Neuronal stem cell (in vitro differentiated cells): ENCODE measurements at places on chromosomes 3 and 15.

- no peak for DNase-seq
Observed at GRCh38 chr3:188034989-188035388, 119.0 kb upstream of the LPP start.

DNA sequence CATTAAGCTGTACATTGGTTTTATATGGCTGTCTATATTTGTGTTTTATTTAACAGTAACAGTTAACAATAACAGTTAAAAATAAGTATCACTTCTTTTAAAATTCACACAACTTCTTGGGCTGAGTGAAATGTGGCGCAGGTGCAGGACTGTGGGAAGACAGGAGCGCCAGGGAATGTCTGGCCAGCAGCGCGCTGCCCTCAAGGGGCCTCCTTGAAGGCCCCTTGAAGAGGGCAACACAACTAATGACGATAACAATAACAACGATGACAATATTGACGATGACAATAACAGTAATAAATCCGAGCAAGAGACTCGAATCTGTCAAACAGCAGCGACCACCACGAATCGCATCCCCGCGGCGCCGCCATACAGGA, 411 bp upstream of the PPP2R3A start:
- no peak for DNase-seq

DNA sequence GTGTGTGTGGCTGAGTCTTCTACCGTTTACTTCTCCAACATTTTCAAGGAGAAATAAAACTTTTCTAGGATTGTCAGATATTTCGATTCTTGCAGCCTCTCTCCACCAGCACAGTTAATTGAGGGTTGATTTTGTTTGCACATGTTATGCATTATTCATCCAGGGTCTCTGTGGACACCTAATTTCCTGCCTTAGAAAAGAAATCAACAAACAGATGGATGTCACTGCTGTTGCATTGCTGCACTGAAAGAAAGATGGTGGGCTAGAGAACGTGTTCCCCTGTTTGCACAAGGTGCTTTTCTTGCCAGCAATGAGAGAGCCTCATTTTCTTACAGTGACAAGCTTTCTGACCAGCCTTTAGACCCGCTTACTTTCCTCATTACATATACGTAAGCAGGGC, 150.0 kb downstream of the CLSTN2 start:
- no peak for DNase-seq

- no peak for DNase-seq
Observed at GRCh38 chr3:42739401-42740158, 33.5 kb downstream of the CCDC13 start.

- DNase-seq, result no peak
Observed at GRCh38 chr3:77460326-77460725, 420.4 kb downstream of the ROBO2 start.

DNA sequence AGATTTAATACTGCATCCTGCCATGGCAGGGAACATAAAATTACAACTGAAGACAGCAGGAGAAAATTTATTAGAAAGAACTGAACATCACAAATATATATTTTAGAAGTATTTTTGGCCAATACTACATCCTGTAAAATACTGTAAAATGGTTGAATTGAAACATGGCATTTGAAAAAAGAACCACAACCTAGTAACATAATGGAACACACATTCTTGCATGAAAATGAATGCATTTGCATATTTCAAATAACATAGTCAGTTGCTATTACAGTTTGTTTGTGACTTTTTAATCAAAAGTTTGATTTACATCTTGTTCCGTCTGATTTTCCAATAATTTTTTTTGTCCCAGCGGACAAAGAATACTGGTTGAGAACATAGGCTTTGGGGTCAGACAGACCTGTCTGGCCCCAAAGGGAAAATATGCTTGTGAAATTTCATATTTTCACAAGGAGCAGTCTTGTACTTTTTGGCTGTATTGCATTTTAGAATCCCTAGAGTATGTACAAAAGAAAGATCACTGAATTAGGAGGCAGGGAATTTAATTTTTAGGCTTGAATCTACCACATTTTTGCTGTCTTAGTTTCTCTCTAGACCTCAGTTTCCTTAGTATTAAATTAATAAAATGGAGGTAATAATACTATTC, 268.8 kb downstream of the ADAMTSL3 start:
- no peak for DNase-seq

GRCh38 chr15:36903922-36904556, 196.3 kb downstream of the MEIS2 start:
- no peak for DNase-seq

DNA sequence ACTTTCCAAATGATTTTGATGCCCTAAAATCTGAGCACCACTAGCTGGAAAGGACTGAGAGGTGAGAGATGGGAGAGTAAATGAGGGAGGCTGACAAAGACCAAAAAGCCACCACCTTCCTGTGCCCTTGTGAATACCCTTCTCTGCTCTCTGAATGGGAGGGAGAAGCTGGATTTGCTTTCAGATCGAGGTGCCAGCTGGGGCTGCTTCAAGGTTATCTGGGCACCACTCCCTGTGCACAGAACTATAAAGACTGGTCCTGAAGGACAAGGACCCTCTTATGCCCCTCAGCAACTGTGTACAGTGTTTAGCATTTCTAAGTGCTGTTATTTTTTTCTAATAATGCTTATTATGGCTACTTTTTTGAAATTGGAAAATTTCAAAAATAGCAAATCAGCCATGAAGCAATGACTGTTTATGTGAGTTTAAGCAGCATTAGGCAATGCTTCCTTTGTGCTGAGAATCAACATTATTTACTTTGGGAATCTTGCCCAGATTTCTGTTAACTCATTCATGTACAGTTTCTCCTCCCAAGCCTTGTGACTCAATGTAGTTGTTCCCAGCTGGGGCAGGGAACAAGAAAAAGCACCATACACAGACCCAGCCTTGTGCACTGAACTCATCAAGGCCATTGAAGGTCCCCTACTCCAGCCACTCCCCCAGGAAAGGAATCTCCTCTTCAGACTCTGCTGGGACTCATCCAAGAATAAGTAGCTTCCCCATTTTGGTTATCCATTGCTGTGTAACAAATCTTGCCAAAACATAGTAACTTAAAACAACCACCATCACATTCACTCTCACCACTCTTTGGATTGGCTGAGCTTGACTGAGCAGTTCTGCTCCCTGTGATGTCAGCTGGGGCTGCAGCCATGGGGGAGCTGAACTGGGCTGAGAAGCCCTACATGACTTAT, 37.3 kb upstream of the CDV3 start:
- DNase-seq, result no peak

DNA sequence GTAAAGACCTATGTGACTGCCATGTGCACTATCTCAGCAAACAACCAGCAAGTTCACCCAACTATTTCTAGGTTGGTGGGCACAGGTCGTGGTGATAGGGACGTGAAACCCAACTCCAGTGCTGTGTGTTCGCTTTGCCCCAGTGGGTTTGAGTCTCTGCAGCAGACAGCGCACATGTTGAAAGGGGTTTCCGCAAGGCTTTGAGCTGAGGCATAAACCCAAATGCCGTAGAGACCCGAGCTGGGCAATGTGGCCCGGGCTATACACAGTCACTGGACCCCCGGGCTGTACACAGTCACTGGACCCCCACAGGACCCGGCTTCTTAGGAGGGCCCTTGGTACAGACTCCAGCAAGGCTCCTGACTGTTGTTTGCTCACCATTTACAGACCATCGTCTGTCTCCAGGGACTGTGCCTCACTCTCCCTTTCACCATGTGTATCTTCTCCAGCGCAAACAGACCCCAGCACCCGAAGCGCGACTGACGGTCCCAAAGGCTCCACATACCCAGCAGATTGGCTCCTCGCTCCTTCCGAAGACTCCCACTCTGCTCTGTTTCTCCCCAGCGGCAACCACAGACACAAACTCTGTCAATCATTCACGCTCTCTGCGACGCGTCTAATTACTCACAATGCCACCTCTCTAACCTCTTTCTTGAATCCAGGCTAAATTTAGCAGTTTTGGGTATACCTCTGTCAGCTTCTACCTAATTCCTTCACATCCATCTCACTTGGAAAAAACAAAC, 31.2 kb downstream of the PCSK6 start:
- no peak for DNase-seq

- DNase-seq, result no peak
Observed at GRCh38 chr3:4804161-4805058, 174.8 kb upstream of the BHLHE40 start.

GRCh38 chr3:13976469-13976868, 96.6 kb upstream of the WNT7A start:
- DNase-seq, result no peak

- peak; percentile 35 for DNase-seq
Observed at GRCh38 chr15:90482124-90483011, 47.4 kb upstream of the CRTC3 start.

DNA sequence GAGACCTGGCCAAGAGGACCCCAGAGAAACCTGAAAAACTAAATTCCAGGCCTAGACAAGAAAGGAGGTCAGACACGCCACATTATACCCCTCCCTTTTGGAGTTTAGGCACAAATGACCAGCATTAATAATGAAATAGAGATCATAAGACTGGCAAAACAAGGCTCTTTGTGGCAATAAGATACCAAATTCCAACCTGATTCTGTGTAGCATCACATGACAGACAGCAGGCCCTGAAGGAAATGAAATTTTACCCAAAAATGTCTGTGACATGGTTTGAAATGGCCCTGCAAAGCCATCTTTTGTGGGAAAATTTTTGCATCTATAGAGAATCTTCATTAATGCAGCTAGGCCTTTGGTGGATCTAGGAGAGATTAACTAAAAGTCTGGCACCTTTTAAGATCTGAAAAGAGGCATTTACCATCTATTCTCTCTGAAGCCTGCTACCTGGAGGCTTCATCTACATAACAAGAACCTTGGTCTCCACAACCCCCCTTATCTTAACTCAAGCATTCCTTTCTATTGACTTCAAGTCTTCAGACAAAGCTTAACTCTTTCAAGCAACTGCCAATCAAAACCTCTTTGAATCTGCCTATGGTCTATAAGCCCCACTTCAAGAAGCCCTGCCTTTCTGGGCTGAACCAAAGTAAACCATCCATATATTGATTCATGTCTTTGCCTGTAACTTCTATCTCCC, 8.0 kb downstream of the FAM174B start:
- DNase-seq, result no peak

GRCh38 chr15:40379853-40380252, 2.7 kb upstream of the KNSTRN start:
- no peak for DNase-seq

- DNase-seq, result no peak
Observed at GRCh38 chr3:171470714-171471227, 10.6 kb upstream of the TNIK start.

- no peak for DNase-seq
Observed at GRCh38 chr3:6531153-6531552, 329.8 kb upstream of the GRM7 start.

- DNase-seq, result peak; percentile 54
Observed at GRCh38 chr3:130539005-130539404, 22.0 kb downstream of the COL6A6 start.

- DNase-seq, result no peak
Observed at GRCh38 chr15:26295336-26296085, 432.4 kb upstream of the ATP10A start.

GRCh38 chr3:153897025-153897723, 224.0 kb upstream of the ARHGEF26 start:
- no peak for DNase-seq

GRCh38 chr15:90087454-90088154, 14.7 kb downstream of the IDH2 start:
- no peak for DNase-seq

DNA sequence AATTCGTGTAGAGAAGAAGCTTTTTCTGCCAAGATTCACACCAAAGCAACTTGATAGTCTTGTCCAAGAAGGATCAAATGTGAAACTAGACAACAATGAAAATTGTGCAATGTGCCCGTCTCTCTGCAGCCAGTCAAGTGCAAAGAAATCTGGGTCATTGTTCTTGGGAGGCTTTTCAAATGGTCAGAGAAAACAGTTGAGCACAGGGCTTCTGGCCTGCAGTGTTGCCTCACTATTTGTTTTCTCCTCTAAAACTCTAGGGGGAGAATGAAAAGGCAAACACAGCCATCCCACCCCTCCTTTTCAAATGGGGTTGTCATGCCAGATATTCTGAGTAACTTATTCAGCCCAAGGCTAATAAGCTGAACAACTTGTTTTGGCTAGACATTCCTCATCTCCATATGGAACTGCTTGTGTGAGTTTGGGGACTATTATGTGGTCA, 417.6 kb upstream of the CDIN1 start:
- DNase-seq, result peak; percentile 21

DNA sequence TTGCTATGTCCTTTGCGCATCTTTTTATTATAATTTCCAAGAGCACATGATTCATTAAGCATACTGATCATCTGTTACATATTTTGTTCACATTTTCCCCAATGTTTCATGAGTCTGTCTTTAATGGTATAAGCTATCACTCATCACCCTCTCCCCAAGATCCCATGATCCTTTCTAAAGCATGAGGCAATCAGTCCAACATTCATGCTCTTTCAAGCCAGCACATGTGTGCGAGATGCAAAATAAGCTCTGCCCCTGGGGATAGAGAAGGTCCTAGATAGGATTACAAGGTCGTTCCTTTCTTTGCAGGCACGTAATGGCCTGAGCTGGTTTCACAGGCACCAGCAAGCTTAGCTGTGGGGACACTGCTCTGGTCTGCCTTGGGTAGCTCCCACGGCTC, 32.2 kb upstream of the B3GNT5 start:
- no peak for DNase-seq

- DNase-seq, result no peak
Observed at GRCh38 chr15:52232327-52232726, 41.1 kb upstream of the GNB5 start.

- no peak for DNase-seq
Observed at GRCh38 chr15:36495456-36495991, 83.9 kb upstream of the CDIN1 start.

- DNase-seq, result no peak
Observed at GRCh38 chr3:184011937-184012889, 5.5 kb downstream of the ABCC5 start.

GRCh38 chr3:13574083-13574797, 25.3 kb downstream of the FBLN2 start:
- no peak for DNase-seq

- no peak for DNase-seq
Observed at GRCh38 chr3:63279005-63279841, 1.1 kb downstream of the SYNPR start.

GRCh38 chr3:52298149-52299098, 10.8 kb downstream of the GLYCTK start:
- DNase-seq, result no peak

DNA sequence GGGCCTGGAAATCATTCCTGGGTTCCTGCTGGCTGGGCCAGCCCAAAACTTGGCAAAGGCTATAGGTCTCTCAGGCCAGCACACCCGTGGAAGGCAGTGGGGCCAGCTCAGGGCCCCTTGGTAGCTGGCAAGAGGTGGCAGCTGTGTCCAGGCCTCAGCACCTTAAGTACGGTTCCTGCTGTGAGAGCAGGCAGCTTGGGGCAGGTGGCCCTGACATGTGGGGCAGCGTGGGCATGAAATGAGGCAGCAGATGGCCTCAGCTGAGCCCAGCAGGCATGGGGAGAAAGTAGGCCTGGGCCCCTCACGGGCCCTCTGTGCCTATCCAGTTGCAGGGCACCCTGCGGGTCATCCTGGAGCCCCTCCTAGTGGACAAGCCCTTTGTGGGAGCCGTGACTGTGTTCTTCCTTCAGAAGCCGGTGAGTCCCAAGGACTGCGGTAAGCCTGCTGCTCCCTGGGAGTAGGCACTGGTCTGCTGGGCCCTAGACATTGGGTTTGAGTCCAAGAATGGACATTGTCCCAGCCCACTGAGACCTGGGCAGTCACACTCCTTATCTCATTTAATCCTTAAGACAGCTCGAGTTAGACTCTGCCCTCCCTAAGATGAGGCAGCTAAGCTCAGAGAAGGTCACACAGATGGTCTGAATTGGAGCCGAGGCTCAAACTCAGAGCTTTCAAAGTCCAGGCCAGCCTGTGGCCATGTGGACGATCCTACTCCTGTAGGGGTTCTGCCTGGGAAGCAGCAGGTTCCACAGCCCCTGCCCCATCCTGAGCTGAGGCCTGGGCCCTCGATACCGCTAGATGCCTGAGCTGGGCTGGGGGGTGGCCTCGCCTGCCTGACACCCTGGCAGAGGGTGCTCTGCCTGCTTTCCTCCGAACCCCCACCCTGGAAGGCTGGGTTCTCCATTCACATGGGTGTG, 25.5 kb downstream of the ESYT3 start:
- no peak for DNase-seq
